ENCODE measurements at places on chromosomes 6 and 20. TPM values are rescaled to one million over a fixed set of nuclear protein-coding genes. Genes with fewer than 3 reads are reported as not detected.

- DNase-seq: no peak
These were observed 579.1 kb downstream of the DOK5 start for GRCh38 chr20:55054453-55054852.

Gene PCK1
- not detected for total RNA-seq

DNA sequence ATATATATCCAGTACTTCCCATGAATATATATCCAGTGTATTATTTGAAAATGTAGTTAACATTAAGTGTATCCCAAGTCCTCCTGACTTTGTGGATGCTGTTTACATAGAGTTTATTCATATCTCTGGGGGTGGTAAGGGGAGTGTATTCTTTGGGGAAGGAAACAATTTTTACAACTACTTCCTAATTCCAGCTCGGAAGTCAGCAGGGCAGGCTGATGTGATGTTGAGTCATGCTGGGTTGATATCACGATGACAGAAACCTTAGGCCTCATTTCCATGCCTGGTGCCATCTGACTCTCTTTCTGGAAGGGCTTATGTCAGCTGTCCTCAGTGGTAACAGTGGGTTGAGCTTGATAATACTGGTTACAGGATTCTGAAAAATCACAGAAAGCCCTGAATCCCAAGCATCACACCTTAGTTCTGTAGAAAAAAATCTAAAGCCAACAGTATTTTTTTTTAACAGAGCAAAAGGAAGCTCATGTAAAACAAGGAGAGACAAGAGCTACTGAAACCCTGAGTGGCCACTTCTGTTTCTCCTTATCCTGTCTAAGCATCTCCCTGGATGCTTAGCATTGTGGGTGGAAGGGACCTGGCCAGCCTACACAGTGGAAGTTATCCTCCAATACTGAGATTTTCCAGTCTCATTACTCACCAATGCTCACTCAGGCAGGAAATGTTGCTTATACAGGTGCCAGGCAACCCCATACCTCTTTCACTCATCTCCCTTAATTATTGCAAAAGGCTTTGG is 75.2 kb upstream of the IYD start:
- no peak for DNase-seq

GRCh38 chr20:24863356-24863755 is 85.7 kb upstream of the CST7 start:
- no peak for DNase-seq

GRCh38 chr20:52852714-52853113 is 119.4 kb upstream of the TSHZ2 start:
- no peak for DNase-seq
